ENCODE measurements at places on chromosomes 11 and 22.

DNA sequence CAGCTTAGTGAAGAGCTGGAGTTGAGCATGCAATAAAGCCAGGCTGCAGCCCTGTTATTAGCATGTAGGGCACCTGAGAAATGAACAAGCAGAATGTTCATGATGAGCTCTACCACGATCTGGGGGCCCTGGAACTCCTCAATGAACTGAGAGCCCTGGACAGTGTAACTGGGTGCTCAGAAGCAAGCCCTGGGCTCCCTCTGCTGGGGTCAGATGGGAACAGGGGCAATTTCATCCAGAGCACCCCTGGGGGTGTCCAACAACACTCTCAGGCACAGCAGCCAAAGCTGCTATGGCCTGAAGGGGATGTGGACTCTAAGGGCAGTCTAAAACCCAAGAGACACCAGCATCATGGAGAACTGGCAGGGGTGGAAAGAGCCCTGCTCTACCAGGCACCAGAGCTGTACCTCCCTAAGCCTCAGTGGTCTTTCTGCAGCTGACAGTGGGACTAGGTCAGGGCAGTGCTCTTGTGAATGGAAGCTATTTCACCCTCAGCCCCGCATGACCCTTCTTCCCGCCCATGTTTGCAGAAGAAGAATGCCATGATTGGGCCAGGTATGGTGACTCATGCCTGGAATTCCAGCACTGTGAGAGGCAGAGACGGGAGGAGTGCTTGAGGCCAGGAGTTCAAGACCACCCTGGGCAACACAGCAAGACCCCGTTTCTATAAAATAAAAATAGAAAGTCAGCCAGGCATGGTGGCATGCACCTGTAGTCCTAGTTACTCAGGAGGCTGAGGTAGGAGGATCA, 28.9 kb downstream of the THOC5 start:
- DNase-seq: no peak

- DNase-seq: no peak
Measured at GRCh38 chr11:63516109-63516508, 10.2 kb downstream of the LGALS12 start.

DNA sequence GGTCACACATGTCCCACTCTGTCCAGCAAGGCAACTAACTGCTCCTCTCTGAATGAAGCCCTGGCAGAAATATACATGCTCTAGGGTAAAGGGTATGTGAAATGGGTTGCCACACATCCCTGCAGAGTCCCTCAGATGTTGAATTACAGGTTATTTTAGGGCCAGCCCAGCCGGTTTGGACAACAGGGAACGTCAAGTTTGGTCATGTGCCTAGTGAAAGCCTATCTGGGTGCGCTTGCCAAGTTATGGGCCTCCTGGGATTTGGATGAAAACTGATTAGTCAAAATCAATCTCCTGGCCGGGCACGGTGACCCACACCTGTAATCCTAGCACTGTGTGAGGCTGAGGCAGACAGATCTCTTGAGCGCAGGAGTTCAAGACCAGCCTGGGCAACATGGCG, 10.4 kb downstream of the AP1B1 start:
- DNase-seq: no peak

DNA sequence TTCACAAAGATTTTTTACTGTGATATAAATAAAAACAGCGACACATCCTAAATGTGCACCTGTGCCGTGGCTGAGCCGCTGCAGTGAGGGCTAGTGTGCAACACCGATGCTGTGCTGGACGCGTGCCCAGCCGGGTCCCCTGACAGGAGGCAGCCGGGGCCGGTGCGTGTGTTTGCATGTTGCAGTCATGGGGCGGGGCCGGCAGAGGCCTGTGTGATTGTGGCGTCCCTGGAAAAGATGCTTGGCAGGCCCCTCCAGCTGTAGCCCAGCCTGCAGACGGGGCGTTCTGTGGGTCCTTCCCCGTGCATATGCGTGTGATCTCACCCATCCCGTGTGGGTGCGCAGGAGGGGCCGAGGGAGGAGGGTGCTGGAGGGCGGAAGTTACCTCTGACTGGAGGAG, 30.6 kb downstream of the MUC6 start:
- DNase-seq: no peak

DNA sequence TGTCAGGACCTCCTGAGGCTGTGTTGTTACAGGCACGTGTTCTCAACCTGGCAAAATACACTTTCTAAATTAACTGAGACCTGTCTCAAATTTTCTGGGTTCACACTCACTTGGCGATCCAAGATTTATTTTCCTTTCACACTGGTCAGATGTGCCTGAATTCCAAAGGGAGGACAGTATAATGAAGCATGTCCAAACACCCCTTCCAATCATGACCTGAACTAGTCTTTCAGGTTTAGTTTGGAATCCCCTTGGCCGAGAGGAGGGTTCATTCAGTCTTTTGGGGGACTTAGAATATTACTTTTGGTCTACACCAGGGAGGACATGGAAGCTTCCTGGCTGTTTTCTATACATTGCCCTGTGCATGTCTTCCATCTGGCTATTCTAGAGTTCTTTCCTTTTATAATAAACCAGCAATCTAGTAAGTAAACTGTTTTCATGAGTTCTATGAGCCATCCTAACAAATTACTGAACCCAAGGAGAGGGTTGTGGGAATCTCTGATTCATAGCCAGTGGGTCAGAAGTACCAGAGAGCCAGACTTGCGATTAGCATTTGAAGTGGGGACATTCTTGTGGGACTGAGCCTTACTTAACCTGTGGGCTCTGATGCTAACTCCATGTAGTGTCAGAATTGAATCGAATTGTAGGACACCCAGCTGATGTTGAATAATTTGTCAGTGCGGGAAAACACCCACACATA, 14.8 kb upstream of the TMEM216 start:
- DNase-seq: no peak

- DNase-seq: no peak
Measured at GRCh38 chr22:28702891-28703290, 23.3 kb upstream of the TTC28 start.

DNA sequence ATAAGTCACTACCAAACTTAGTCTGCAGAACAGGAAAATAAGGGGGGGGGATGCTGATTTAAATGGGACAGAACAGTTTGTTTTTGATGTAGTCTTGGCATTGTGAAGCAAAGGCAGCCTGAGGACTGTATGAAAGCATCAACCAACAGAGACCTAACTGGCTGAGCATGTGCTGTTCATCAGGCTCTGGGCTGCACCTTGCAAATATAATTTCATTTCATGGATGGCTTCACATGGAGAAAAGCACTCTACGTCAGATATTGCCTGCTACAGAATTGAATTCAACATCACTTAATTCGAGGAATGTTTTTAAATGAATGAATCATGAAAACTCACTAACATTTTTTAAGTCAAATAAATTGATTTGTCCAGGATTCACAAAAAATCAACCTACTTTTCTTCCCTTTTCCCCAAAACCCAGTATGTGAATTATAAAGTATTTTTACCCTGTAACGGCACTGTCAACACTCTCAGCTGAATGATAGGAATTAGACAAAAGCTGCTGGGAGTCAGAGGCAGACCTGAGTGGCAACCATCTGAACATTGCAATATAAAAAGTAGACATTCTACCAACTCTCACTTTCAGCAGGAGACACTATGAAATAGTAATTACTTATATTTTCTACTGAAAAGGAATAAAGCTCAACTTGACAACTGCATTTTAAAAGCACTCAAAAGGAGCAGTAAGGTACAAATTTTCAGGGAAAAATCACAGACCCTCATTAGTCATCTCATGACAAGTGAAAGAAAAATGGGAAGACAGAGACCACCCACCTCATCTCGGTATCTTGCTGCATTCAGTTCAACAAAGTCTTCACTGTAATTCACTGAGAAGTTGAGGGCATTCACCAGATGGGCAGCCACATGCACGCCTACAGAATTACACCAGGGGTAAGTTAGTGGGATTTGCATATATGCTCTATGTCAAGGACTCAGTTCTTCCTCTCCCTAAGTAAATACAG, 47.5 kb downstream of the NOX4 start:
- peak; percentile 17 for DNase-seq

DNA sequence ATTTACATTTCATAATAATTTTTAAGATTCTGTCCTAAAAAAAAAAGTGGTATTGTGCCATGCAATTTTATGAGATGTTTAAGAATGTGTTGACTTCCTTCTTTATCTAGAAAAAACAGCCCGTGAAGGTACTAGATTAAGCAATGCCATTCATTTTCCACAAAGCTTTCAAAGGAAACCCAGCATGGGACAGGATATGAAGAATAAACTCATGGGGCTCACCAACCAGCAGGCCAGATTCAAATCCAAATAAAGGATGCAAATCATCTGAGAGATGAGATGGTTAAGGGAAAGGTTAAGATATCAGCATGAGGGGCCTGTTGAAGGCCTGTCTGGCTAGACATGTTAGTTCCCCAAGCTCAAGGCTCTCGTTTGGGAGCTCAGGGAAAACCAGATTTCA, 199.1 kb downstream of the SWAP70 start:
- DNase-seq: no peak

DNA sequence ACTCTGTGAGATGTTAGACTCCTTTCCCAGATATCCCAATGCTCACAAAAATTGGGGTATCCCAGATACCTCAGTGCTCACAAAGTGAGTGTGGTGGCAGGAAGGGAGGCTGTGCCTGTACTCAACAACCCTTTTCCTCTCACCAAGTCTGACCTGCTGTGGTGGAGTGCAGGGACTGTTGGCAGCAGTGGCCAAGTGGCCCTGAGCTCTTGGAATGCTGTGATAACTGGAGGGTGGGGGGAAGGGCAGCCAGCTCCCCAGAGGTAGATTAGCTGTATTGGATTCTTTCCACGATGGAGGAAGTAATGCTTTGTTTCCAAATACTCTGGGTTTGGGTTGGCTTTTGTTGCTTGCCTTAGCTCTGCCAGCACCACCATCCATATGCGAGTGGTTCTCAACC, 46.0 kb upstream of the OR9Q1 start:
- DNase-seq: no peak

DNA sequence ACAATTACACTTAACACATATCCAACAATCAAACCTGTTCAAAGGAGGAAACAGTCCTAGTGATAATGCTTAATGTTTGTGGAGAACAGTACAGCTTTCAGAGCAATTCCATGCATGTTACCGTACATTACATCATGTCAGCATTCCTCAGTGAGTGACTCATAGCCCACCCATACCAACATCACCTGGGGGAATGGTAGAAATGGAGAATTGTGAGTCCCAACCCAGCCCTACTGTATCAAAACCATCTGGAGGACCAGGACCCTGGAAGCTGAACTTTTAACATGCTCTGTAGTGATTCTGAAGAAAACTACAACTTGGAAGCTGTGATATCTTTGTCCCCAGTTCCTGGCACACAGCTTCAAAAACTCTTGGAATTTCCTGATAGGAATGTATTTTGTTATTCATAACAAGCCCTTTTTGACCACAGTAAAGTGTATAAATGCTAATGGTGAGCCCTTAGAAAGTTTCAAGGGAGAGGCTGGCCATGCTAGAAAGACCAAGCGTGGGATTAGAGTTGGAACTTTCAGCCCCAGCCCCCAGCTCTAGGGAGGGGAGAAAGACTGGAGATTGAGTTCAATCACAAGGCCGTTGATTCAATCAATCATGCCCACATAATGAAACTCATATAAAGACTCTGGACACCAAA, 301.1 kb downstream of the BUD13 start:
- DNase-seq: no peak

DNA sequence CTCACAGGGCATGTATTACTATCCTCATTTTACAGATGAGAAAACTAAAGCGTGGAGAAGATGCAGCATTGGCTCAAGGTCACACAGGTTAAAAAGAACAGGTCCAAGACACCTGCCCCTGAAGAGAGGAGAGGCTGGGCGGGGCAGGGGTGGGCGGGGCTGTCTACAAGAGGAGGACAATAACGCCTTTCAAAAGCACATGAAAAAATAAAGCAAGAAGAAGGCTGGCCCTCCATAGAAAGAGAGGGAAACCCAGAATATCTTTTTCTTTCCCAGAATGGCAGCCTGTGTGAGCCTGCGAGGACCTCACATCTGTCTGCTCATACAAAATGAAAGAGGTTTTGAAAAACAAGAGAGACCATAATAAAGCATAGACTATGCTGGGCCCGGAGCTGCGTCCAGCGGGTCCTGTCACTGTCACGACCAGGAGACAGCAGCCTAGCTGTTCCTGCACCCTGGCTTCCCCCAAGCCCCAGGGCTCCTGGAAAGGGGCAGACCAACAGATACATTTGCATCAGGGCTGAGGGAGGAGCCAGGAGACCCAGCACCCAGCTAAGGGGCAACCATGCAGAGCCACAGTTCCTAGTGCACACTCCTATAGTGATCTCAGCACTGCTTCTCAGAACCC, 61.6 kb downstream of the DSCAML1 start:
- DNase-seq: no peak

GRCh38 chr22:45917146-45917545, 59.8 kb downstream of the WNT7B start:
- peak; percentile 12 for DNase-seq

- peak; percentile 39 for DNase-seq
Measured at GRCh38 chr11:103035791-103036434, 56.0 kb downstream of the DCUN1D5 start.

- no peak for DNase-seq
Measured at GRCh38 chr22:45704648-45705047, 33.0 kb downstream of the ATXN10 start.

- DNase-seq: no peak
Measured at GRCh38 chr11:8020244-8020597, 33.1 kb downstream of the EIF3F start.

DNA sequence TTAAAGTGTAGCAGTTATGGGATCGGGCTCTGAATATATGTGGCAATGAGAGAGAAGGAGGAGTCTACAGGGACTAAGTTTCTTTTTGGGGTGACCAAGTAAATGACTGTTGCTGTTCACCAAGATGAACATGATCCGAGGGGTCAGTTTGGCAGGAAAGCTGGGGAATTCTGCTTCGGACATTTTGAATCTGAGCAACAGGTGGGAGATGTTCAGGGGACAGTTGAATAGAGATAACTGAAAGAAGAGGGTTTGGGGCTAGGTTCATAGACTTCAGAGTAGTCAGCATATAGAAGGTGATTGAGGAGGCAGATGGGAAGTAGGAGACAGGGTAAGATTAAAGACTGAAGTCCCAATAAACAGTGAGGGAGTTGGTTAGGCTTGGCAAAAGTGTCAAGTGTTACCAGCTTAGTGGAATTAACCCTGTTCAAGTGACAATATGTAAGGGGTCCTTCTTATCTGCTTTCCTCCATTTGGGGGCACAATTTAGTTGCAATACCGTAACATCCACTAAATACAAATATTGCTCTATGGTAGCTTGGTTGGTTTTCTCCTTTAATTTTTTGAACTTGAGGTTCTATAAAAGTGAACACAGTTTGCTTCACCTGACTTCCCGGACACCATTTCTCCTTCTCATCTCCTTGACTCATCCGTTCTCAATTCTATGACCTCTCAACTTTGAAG, 2.9 kb upstream of the ENTHD1 start:
- no peak for DNase-seq

- no peak for DNase-seq
Measured at GRCh38 chr11:16367252-16367651, 10.9 kb upstream of the SOX6 start.

GRCh38 chr11:71302534-71302909, 50.1 kb upstream of the SHANK2 start:
- DNase-seq: no peak

DNA sequence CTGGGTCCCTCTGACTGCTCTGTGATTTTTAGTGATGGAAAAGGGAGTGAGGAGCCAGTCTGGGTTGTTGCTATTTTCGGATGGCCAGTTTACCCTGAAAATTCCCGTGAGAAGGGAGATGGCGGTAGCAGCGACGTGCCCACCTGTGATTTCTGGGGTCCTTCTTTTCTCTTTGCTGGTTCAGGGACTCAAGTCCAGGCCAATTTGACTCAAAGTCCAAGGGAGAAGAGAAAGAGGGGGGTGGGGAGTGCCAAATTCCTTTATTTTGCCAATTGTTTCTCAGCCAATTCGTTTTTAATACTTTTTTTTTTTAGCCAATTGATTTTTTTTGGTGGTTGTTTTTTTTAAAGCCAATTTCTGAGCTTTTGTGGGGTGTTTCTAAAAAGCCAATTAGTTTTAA, 6.9 kb downstream of the IGF2 start:
- DNase-seq: no peak
